CD4-positive, alpha-beta T cell (primary cell): ENCODE measurements at places on chromosomes 11 and 22. TPM values are rescaled to one million over a fixed set of nuclear protein-coding genes. Genes with fewer than 3 reads are reported as not detected.

Gene MUC5AC
- not detected for total RNA-seq

Gene CCDC157
- total RNA-seq, result 10.1 TPM

Gene MN1
- total RNA-seq, result 0.28 TPM

Gene PATE4
- not detected for total RNA-seq

Gene PLA2G3
- total RNA-seq, result not detected

Gene PLEKHA7
- total RNA-seq, result 4.8 TPM

Gene TOMT
- total RNA-seq, result not detected

Gene PKDREJ
- total RNA-seq, result not detected

Gene TRIM77
- total RNA-seq, result not detected

Gene APOL6
- 39.3 TPM for total RNA-seq

Gene TP53I11
- 4.6 TPM for total RNA-seq

Gene IL18
- 0.27 TPM for total RNA-seq

Gene APOBEC3C
- total RNA-seq, result 14.8 TPM
